Activated T-helper 1 cell treated with anti-CD3 and anti-CD28 coated beads, Interleukin-2, amount 50 U/mL, for 16 hours (primary cell): ENCODE measurements at places on chromosomes 6 and 20.

DNA sequence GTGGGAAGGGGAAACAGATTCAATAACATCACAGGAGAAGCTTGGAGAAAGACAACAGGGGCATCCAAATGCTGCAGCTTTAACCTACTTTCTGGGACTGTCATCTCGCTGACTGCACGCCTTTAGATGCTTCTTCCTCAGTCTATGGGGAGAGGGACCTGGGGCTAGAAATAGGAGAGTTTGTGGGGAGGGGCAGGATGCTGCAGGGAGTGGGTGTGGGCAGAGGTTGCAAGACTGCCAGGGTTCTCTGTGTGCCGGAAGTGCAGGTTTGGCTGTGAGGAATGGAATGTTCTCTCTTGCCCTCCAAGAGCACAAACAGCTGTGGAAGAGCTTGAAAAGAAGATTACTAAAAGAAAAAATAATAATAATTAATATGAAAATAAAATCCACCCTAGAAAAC is 93.2 kb downstream of the FOXO3 start:
- no peak for DNase-seq

DNA sequence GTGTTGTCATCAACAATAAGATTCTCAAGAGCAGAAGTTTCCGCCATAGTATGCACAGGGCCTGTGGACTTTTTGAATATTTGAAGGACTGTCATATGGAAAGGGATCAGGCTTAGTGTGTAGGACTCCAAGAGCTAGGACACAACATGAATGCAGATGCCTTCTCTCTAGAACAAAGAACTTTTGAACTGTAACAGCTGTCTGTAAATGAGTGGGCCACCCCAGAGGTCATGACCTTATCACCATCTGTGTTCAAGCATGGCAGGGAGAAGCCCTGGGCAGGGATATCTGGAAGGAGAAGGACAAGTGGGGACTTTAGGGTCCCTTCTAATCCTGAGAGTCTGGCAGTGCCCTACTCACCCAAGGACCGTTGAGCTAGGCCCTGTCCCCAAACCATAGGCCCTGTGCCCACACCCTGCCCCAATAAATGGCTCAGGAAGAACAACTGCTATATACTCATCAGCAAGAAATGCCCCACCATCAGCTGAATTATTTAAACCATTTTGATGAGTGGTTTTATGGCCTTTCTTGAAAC is 70.6 kb downstream of the MTHFD1L start:
- DNase-seq = no peak

DNA sequence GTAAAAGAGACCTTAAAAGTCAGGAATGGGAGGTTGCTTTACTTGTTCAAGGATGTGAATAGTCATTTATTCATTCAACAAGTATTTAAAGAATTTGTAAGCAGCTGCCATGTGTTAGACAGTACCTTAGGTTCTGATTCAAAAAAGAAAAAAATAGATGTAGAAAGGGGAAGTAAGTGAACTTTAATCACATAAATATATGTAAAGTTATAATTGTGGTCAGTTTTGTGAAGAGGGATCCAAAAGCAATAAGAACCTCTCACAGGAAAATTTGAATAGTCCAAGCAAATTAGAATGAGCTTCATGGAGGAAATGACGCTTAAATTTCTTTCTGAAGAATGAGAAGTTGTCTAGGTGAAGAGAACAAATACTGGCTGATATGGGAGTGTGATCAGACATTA is 596.1 kb upstream of the CITED2 start:
- no peak for DNase-seq

DNA sequence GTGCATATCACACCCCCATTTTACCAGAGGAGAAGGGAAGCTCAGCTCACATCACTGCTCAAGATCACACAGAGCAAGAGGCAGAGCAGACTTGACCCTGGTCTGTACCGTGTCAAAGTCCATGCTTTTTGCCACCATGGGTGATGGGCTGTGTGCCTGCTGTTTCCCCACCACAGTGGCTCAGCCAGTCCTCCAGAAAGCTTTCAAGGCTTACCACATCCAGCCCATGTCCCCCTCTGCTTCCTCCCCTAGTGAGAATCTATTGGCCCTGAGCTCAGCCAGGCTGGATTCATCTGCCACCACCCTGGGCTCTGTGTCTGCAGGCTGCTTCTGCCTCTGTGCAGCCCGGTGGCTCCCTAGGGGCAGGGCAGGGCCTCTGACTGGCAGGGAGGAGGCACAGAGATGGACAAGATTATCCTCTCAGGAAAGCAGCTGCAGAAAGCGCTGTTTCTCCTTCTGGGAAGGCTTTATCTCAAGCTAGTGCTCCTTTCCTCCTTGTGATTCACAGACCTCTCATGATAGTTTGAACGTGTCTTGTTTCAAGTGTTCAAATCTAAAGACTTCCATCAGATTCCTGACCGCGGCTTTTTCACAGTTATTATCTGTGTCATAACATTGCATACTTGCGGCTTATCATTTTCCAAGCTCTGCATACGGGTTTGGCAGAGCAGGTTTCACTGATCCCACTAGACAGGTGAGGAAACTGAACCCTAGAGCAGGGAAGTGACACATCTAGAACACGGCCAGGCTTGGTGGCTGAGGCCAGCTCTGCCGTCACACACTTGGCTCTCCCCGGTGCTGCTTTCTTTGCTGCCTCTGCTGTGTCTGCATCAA is 37.4 kb downstream of the VEGFA start:
- no peak for DNase-seq

- DNase-seq = no peak
Measured at GRCh38 chr6:82589509-82590206, 226.0 kb downstream of the TPBG start.

DNA sequence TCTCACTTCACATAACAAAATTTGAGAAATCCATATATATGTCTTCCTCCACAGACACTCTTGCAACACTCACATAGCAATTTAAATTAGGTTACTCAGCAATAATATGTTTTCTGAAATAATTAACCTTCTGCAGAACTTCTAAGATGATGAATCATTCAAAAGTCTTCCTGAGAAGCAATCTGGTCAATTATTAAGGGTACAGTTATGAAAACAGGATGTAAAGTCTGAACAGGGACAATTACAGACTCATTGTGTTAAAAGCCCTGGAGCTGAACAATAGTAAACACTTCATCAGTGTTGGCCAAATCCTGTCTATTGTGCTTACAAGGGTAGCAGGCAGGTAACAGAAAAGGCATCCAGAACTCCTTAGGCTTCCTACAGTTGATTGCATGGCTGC is 75.4 kb downstream of the FILIP1 start:
- DNase-seq = no peak

- DNase-seq = no peak
Measured at GRCh38 chr6:167706313-167707109, 120.2 kb upstream of the AFDN start.

GRCh38 chr6:118102401-118102800 is 195.3 kb downstream of the SLC35F1 start:
- DNase-seq = no peak

GRCh38 chr20:58436868-58437645 is 48.0 kb downstream of the VAPB start:
- no peak for DNase-seq

DNA sequence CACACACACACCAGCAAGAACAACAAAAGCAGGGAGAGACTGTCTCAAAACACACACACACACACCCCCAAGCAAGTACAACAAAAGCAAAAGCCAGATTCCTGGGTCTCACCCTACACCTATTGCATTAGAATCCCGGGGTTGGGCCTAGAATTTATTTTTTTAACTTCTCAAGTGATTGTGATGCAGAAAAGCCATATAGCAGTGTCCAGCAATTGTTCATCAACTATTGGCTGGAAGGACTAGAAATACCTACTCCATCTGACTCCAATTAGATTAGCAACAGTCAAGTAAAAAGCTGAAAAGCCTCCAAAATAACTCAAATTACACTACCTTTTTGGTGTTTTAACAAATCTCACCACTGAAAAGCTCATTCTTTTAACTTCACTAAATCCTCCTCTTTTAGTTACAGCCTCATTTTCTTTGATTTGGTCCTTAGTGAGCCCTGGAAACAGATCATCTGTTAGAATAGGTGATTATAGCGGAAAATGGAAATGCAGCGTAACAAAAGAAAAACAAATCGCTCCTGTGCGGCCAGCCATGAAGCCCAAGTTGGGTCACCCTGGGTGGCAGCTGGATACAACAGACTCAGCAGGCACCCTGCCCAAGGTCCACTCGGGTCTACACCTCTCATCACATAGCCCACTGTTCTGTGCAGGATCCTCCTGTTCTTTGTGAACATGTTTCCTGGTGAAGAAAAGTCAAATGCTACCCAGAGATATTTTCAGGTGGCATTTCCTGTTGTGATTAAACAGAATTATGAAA is 38.7 kb downstream of the STAU1 start:
- DNase-seq = no peak

- DNase-seq = no peak
Measured at GRCh38 chr20:924639-925038, 8.5 kb upstream of the ANGPT4 start.

- no peak for DNase-seq
Measured at GRCh38 chr6:63859528-63859927, 223.9 kb downstream of the PHF3 start.

GRCh38 chr6:111664565-111665030 is 58.9 kb upstream of the TRAF3IP2 start:
- DNase-seq = no peak

DNA sequence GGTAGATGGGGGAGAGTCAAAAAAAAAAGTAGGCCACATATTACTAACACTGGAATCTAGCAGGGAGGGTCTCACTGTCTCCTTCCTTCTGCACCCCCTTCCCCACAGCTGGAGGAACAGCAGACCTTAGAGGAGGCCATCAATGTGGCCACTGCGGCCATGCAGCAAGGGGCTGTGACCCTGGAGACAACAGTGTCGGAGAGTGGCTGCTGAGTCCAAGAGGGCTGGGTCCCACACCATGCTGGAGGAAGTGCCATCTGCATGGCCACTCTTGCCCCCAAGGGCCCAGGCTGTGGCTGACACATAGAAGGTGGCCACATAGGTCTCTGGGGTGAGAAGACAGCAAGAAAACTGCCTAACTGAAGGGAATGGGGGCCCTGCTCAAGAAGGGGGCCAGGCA is 2.6 kb upstream of the DEF6 start:
- DNase-seq = no peak

DNA sequence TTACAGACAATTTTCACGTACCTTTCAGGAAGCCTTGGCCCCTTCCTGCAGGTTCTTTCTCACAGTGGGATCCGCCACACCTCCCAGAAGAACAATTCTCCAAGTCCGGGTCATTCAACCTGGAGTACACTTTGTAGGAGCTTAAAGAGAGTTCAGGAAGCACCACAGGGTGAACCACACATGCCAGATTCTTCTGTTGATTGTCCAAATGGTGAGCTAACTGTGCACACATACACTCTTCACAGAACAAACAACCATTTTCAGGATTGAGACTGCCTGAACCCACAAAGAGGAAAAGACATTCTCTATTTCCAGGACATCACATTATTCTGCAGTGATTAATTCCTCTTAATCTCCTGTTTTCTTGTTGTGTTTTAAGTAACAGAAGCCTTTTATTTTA is 51.0 kb downstream of the SCGN start:
- DNase-seq = no peak

GRCh38 chr20:53824779-53825178 is 231.1 kb upstream of the ZNF217 start:
- no peak for DNase-seq

DNA sequence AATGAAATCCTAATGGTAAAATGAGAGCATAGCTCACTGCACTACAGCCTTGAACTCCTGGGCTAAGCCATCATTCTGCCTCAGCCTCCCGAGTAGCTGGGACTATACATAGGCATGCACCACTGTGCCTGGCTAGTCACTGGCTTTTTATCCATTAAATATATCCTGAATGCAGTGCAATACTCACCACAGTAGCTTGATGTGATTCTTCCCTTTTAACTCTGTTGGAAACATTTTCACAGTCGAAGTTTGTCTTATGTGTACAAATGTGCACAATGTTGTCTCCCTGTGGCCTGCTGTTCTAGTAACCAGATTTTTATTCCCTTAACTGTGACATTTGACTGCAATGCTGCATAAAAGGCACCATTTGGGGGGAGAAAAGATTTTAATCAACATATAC is 56.7 kb downstream of the TRMT6 start:
- DNase-seq = no peak

DNA sequence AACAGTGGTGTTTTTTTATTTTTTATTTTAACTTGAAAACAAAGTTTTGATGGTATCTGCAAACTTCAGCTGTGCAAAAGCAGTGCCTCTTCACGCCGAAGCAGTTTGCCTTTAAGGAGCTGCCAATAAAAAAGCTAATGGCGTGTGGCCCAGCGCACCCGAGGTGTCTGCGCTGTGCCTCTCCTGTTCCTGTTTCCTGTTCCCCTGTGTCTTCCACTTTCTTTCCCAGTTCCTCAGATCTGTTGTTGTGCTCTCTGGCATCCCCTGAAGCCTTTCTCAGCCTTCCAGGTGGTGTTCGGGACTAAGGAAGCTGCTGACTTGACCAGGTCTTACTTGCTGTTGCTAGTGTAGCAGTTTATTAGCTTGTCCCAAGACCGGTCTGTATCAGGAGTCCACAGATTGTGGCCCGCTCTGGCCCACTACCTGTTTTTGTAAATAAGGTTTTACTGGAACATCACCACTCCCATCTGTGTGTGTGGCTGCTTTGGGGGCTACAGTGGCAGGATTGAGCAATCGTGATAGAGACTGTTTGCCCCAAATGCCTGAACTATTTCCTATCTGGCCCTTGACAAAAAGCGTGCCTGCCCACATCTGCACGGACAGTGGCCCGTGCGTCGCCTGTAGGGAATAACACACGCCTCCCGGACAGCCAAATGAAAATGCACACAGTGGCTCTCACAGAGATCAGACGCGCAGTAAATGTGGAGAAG is 178.3 kb downstream of the TMEM242 start:
- no peak for DNase-seq

DNA sequence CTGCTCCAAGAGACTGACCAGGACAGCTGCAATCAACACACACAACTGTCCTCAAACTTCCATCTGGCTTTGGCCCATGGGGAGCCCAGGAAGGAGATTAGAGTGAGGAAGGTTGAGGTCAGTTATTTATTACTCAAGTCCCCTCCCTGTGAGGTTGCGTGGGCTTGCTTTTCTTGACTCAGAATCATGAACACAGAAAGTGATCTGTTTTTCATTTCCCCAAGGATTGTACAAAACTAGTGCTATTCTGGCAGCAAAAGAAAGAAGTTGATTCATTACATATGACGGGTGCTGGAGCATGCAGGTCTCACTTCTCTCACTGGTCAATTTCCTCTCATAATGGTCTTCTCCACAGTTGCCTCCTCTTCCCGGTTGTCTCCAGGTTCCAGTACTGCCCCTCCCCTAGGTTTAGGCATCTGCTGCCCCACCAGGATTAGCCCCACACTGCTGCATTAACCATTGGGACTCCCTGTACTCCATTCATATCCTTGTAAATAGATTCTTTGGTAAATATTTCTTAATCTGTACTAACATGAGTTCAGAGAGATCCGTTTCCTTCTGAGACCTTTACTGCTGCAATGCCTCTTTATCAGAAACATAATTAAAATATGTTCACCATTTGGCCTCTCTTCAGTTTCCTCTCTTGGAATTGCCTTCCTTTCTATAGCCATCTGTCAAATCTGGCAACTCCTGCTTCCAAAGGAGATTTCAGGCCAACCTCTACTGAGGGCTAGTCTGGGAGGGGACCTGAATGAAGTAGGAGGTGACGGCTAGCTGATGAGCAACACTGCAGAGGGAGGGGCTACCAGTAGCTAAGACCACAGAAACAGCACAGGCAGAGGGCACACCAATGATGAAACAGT is 888.8 kb downstream of the QKI start:
- DNase-seq = no peak

GRCh38 chr6:33627876-33628275 is 6.8 kb downstream of the ITPR3 start:
- no peak for DNase-seq
